ENCODE measurements at places on chromosomes 7 and 10.

DNA sequence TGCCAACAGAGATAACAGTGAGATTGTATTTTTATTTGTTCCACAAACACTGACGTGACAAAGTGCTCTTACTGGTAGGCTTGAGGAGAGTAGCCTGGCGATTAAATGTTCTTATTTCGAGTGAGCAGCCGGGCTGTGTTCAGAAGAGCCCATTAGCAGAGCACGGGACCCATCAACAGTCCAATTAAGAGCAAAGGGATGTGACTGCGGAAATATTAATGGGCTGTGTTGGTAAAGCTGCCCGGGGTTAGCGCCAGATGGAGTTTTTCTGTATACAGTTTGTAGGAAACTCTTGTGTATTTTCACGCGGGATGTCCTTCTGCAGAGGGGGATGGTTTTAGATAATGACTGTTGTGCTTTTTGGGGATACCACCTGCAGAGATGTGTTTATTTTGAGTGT, 104.3 kb downstream of the KIAA1217 start:
- DNase-seq = no peak

DNA sequence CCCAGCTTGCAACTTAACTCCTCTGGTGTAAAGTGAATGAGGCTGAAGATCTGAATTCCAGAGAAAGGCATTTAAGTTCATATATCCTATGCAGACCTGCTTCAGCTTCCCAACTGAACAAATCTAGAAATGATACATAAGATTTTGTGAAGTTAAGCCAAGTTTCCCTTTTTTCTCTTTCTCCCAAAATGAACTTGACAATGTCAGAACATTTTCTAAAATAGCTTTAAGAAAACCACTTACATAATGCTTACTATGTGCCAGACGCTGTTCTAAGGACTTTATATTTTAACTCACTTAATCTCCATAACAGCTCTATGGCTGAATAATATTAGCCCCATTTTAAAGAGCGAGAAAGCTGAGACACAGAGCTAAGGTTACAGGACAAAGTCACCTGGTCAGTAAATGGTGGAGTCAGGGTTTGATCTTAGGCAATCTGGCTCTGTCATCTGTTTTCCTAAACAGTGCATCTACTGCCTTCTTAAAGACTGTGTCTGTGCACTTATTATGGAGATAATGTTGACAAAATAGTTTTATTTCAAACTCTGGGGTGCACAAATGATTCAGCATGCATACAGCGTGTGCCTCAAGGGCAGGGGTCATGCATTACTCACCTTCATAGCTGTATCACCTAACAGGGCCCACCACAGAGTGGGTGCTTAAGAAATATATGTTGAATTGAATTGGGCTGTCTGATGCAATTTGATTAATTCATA, 66.8 kb downstream of the RHOBTB1 start:
- no peak for DNase-seq

DNA sequence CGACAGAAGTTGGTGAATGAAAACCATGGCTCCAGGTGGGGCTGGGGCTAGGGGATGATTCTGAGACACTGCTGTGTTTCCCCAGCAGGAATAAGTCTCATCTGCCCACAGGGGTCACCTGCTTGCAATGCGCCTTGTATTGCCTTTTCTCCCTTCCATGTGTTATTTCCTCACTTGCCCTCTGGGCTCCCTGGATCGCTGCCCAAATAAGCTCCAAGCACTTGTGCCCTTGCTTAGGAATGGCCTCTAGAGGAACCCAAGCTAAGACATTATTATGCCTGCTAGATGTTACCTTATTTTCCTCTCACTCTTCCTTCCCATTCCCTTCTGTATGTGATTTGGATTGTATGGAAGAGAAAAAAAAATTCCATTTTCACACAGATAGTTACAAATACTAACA, 24.8 kb upstream of the PLPP4 start:
- DNase-seq = no peak

DNA sequence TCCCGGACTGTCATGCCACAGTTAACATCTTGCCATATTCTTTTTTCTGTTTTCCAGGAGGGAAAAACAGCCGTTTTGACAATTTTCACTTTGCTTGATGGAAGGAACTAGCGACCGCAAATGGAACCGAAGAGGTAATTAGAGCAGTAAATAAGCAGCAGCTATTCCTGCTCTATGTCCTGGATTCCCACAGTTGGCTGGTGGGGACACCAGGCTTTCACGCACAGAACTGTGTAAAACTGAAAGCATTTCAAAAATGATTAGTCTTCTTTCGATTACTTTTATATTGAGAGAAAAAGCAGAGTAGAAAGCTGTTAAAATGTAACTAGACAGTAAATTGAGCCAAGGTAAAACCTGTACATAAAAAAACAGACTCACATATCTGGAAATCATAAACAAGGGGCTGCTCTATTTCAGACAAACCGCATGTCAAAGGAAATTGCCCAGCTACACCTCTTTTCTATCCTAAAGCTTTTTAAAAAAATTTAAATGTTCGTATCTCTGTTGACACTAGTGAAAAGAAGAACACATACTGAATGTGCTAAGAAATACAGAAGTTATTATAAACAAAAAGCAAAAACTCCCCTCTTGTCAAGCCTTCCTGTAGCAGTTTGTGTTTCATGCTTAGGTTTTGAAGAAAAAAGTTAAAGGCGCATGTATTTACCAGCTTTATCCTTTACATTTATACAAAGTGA, 93.4 kb downstream of the RNF216 start:
- no peak for DNase-seq

DNA sequence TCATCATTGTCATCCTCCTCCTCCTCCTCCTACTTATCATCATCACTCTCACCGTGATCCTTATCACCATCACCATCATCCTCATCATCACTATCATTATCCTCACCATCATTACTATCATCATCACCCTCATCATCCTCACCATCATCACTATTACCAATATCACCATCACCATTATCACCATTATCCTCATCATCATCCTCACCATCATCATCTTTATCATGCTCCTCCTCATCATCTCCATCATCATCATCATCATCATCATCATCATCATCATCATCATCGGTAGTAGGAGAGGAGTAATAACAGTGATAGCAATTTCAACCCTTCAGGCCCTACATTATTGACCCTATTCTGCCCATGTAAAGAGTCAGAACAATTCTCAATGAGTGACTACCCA, 345.9 kb upstream of the ZNF32 start:
- no peak for DNase-seq

GRCh38 chr7:103116511-103116910, 32.4 kb downstream of the NAPEPLD start:
- no peak for DNase-seq

DNA sequence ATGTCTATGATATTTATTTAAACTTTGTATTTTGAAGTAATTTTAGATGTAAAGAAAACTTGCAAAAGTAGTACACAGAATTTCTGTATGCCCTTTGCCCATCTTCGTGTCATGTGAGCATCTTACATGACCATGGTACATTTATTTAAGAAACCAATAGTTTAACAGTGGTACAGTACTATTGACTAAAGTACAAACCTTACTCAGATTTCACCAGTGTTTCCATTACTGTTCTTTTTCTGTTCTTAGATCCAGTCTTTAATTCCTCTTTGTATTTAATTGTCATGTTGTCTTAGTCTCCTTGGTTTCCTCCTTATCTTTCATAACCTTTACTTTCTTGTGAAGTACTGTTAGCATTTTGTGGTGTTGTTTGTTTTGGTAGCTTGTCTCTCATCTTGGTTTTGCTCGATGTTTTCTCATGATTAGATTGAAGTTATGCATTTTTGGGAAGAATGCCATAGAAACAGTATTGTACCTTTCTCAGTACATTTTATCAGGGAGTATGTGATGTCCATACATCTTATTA, 24.1 kb downstream of the TAX1BP1 start:
- DNase-seq = no peak

DNA sequence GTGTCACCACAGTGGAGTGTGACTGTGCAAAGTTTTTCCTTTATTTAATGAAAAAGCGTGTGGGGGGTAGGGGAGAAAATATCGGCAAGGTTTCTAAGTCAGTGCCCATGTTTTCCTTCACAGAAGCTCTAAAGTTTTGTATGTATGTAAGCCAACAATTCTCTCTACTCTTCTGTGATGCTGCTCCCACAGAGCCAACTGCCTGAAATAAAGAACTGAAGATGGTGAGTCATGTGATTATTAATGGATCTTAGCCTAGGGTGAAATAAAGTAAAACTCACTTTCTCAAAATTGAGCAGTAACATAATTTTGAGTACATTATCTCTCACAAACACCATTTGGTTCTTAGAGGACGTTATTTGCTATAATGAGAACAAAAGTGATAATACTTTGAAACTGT, 143.7 kb downstream of the ELMO1 start:
- DNase-seq = no peak

DNA sequence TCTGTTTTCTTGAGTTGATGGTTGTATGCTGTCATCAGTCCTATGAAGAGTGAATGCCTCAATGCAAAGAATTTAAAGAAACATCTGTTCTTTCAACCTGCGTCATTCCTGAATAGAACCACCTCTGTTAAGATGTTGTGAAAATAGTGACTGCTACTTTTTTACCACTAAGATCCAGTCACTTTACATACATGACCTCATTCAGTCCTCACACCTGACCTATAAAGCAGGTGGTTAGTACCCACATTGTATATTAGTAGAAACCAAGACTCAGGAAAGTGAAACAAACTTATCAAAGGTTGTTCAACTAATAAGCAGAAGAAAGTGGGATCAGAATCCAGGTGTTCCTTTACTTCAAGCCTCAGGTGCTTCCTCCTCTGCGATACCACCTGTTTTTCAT, 64.8 kb downstream of the ITGB8 start:
- no peak for DNase-seq

DNA sequence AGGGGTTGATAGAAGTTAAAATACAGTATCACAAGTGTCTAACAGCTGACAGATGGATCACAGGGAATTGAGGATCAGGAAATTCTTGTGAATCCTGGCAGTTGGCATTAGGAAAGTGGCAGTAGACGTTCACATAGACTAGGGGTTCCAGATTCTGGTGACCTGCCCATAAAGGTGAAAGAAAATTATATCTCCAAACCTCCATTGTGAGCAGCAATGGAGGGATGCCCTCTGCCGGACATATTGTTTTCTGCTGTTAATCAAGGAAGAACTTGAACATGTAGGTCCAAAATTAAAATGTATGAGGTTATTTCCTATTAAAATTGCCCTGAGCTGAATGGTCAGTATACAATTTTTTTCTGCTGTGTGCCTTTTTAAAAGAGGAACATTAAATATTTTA, 5.1 kb downstream of the NME8 start:
- DNase-seq = no peak

DNA sequence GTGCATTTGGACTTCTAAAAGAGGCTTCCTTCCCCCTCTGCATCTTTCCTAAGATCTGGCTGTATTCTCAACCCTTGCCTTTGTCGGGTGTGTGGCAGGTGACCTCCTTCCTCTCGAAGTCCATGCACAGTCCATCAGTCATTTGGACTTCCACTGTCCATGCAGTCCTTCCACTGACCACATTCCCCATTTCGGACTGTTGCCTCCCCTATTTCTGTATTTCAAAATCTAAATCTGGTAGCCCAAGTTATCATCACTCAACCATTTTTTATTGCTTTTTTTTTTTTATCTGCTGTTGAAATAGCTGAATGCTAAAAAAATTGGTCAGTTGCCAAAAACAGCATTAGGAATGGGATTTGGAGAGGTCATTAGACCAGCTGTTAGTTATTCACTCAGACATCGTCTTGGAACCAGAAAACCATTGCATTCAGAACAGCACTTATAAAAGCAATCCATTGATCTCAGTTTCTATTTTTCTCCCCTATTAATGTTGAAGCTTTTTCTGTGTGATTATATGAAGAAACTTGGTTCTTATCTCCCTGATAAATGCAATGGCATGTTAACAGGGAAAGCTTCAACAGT, 575.6 kb downstream of the KIF20B start:
- DNase-seq = no peak
